Smooth muscle cell of bladder (primary cell): ENCODE measurements at places on chromosomes 5 and 9. TPM values are rescaled to one million over a fixed set of nuclear protein-coding genes. Genes with fewer than 3 reads are reported as not detected.

Gene TSSK1B
- total RNA-seq, result 0.09 and 0.14 TPM in 2 replicates

Gene ANGPTL2
- total RNA-seq, result 125 and 167 TPM in 2 replicates

Gene TMEM215
- not detected in 2 replicates for total RNA-seq

Gene NPR3
- total RNA-seq, result 144 and 422 TPM in 2 replicates

Gene PCDHAC2
- total RNA-seq, result 0.14 and 0.28 TPM in 2 replicates

Gene FOXD4L5
- total RNA-seq, result under 0.01 TPM in 2 replicates

Gene PIP5K1B
- total RNA-seq, result under 0.01 TPM in 2 replicates

Gene PCDHA13
- under 0.01 and 0.09 TPM in 2 replicates for total RNA-seq

Gene SMIM23
- total RNA-seq, result not detected in 2 replicates

Gene NIPSNAP3A
- total RNA-seq, result 23.0 and 27.0 TPM in 2 replicates

Gene PCAT7
- not detected in 2 replicates for total RNA-seq

Gene PGM5
- total RNA-seq, result 4.5 and 14.9 TPM in 2 replicates

Gene IL13
- not detected in 2 replicates for total RNA-seq

Gene TXNDC8
- total RNA-seq, result not detected in 2 replicates
